ENCODE measurements at places on chromosomes 11 and 22.

GRCh38 chr22:38403812-38404211, 51.2 kb downstream of the KCNJ4 start:
- DNase-seq = no peak

- DNase-seq = no peak
Measured at GRCh38 chr11:99098258-99098657, 77.5 kb downstream of the CNTN5 start.

- DNase-seq = no peak
Measured at GRCh38 chr11:11445441-11446185, 92.6 kb upstream of the CSNK2A3 start.

DNA sequence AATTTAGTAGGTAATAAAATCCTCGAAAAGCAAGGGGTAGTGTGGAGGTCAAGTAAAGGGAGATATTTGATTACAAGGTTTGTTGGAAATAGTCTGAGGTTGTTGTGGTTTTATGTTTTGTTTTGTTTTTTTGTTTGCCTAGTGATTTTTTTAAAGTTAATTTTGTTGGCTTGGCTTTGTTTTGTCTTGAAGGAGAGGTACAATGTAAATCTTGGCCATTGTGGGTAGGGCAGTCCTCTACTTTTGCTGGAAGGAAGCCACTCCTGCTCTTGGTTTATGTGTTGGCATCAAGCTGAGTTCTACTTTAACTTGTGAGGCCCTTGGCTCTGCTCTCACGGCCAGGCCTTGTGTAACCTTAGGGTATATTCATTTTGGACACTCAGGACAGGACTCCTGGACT, 3.2 kb downstream of the AMOTL1 start:
- no peak for DNase-seq

DNA sequence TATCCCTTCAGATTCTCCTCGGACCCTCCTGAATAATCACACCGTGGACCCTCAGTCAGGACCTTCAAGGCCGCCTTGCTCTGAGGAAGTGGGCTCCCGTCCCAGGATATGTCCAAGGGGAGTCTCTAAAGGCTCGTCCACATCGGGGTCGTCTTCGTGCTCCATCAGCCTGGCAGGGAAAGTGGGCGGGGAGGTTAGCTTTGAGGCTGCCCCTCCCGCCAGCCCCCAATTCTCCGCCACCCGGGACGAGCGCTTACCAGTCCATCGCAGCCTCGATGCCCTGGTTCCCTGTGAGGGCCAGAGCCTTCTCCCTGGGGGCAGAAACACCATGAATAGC, 472 bp downstream of the UBXN1 start:
- DNase-seq = no peak

DNA sequence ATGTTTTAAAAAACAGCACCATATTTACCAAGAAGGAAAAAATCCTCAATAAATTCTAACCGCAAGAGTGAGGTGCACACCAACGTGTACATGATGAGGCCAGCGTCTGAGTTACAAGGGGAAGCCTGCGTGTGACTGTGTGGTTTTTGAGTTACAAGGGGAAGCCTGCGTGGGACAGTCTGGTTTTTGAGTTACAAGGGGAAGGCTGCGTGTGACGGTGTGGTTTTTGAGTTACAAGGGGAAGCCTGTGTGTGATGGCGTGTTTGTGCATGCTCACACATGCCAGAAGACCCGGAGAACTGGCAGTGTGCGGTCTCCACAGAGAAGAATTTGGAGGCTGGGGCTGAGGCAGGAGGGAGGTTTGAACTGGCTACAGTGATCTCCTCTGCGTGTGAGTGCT, 1376.4 kb downstream of the TBC1D22A start:
- no peak for DNase-seq

DNA sequence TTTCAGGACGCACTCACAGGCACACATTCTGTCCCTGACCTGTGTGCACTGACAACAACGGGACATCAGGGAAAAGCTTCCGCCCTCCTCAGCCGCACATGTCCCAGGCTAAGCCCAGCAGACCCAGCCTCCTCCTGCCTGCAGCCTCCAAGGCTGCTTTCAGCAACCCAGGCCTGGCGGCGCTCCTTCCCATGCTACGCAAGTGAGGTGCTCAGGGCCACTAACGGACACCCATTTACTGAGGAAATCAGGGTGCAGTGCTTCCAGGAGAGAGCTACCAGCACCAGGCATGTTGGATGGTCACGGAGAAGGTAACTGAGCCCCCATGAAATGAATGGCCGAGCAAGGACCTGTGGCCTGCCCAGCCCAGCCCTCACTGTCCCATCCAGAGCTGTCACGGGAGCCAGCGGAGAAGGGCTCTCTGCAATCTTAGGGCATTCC, 6.9 kb downstream of the MOB2 start:
- no peak for DNase-seq

- DNase-seq = no peak
Measured at GRCh38 chr22:38345782-38346181, 28.5 kb upstream of the CSNK1E start.

GRCh38 chr22:49215840-49216239, 611.8 kb downstream of the BRD1 start:
- no peak for DNase-seq

DNA sequence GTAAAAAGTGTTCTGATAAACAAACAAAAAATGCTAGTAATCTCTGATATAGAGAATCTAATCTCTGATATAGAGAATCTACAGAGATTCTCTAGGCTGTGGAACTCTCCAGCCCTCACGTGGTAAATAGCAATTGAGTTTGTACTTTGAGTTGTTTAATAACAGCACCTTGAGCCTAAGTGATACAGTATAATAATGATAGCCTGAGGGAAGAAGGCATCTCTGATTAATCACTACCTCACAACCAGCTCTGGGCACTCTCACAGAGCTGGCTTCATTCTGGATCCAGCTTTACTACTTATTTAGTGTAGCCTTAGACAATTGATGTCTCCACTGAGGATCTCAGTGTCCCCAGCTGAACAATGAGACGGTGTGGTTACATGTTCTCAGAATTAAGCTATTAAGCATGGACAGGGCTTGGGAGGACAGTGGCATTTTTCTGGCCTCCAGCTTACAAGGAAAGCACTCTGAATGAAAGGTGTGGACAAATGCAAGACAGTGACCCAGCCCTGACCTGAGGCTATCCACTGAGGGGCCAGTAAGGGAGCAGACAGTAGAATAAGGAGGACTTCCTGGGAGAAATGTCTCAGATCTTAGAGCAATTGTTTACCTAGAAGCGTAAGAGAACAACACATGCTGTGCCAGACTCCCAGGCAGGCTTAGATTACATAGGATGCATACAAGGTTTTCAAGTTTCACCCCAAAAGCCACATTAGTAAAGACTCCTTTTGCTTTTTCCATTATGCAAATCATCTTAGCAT, 88.7 kb upstream of the DRD2 start:
- peak; percentile 40 for DNase-seq

- DNase-seq = no peak
Measured at GRCh38 chr11:69830086-69830485, 10.9 kb upstream of the FGF3 start.

GRCh38 chr11:128155590-128155989, 431.8 kb downstream of the ETS1 start:
- DNase-seq = no peak

GRCh38 chr22:46845296-46846149, 83.1 kb downstream of the TBC1D22A start:
- no peak for DNase-seq

- DNase-seq = no peak
Measured at GRCh38 chr22:29563652-29564460, 10.3 kb upstream of the THOC5 start.

- DNase-seq = no peak
Measured at GRCh38 chr11:133922078-133922870, 34.5 kb downstream of the IGSF9B start.

- no peak for DNase-seq
Measured at GRCh38 chr11:76131671-76132631, 74.4 kb downstream of the WNT11 start.

DNA sequence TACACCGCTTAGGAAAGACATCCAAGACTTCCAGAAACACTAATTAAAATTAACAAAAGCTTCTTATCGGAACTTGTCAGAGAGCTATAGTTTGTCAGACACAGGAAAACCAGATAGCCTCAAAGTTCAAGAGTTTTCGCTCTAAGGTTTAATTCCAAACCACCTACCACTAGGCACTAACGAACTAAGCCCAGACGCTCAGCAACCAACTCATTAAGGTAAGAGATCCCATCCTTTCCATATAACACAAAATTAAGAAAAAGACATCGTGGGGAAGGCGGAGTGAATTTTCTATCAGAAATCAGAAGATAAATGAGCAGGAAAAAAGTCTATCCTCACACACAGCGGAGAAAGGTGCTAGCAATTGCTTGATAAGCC, 382 bp downstream of the IMMP1L start:
- no peak for DNase-seq

DNA sequence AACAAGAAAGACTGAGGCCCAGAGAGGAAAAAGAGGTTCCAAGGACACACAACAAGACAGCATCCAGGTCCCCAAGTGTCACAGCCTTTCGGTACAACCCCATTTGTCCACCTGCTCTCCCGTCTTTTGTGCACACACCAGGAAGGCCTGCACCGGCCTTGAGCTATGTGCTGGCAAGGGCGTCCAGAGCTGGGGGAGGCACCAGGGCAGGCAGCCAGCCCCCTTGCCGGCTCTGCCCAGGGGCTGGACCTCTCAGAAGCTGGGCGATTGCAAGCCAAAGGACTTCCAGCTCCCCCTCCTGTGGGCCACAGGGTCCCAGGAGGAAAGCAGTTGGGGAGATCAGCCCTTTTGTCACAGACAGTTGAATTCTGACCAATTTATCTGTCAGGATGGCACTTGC, 210.5 kb downstream of the MN1 start:
- DNase-seq = no peak

DNA sequence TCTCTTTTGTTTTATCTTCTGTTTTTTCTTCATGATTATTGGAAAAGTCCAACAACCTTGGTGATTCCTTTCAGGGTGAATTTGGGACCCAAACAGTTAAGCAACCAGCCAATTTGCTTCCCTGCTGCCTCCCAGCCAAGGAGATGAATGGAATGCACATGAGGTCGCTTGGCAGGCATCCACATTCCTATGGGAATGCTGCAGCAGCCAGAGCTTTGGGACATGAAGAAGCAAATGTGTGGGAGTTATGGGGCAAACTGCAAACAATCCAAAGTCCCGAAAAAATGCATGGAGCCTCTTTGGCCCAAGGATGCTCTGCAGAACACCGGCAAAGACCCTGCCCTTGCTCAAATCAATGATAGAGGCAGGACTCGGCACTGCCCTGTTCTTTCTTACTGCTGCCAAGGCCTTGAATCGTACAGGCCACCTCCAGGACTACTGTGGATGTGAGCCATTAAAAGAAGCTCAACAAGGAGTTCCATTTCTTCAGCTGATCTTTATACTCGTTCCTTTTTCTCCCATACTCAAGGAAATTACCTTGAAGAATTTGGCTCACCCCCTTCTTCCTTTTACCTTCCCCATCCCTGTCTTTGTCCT, 117.3 kb upstream of the TEAD1 start:
- DNase-seq = peak; percentile 82

GRCh38 chr11:13552784-13553183, 57.0 kb upstream of the PTH start:
- no peak for DNase-seq

- no peak for DNase-seq
Measured at GRCh38 chr22:24236656-24237055, 8.2 kb downstream of the GGT5 start.

- no peak for DNase-seq
Measured at GRCh38 chr11:133797554-133797953, 47.8 kb downstream of the SPATA19 start.

DNA sequence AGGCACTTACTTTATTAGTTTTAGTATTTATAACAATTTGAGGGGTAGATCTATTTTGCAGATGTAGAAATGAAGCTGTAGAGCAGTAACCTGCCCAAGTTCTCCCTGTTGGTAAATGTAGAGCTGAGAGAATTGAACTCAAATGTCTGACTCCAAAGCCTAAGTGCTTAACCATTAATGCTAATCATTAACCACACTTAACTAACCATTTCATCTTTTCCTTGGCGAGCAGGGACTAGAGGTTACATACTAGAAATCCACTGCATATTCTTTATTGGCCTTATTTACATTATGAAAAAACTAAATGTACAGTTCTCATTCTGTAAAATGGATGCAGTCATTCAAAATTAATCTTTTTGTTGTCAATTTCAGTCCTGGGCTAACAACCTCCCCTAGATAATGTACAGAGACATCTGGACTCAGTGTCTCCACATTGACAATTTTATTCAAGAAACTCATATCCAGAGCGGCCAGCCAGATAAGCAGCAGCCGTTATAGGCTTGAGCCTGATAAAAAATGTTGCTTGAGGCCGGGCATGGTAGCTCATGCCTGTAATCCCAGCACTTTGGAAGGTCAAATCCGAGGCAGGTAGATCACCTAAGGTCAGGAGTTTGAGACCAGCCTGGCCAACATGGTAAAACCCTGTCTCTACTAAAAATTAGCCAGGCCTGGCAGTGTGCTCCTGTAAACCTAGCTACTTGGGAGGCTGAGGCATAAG, 76.7 kb upstream of the PICALM start:
- no peak for DNase-seq

- DNase-seq = peak; percentile 45
Measured at GRCh38 chr11:31218847-31219246, 150.7 kb downstream of the DCDC1 start.

DNA sequence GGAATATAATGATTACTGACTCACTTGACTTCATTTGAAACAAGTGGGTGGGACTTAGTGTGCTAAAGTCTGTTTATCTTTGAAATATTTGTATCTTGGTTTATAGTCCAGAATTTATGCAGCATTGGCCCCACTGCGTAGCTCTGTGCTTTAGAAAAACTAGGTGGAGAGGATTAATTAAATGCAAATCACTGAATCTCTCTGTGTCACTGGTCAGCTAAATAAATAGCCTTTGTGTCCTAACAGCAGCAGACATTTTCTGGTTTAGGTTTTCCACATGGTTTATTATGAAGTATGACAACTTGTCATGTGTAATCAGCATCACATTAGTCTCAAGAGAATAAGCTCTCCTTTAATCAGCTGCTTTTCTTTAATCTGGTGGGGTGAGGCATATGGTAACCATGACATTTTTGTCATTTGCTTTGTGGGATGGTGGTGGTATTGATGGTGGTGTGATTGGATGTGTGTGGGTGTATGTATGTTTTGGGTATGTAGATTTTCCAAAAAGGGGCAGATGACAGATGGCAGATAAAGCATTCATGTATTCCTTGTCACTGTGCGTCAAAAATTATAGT, 33.9 kb downstream of the BCL2L13 start:
- no peak for DNase-seq

DNA sequence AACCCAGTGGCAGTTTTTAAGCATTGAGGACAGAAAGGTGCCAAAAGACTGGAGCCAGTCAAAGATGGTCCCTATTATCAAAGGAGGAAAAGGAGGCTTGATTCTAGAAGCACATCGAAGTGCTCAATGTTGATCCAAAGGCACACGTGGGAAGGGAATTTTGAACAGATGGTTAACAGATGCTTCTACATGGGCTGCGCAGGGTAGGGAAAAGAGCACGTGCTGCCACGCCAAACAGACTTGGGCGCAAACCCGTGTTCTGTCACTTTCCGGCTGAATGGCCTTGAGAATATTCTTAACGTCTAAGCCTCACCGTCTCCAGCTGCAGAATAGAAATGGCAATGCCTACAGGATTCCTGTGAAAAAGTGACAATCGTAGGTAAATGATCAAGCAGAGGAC, 217.9 kb upstream of the MTNR1B start:
- no peak for DNase-seq
